WTC11 (cell line): ENCODE measurements at places on chromosomes 5 and 9. TPM values are rescaled to one million over a fixed set of nuclear protein-coding genes. Genes with fewer than 3 reads are reported as not detected.

GNA14 gene
- 20.4 to 26.7 TPM (median 21.0 TPM) in 3 replicates for total RNA-seq

HK3 gene
- total RNA-seq = 0.17 to 0.18 TPM in 2 of 3 replicates, not detected in the other

LECT2 gene
- not detected in 3 replicates for total RNA-seq

KCNT1 gene
- 0.13 to 0.16 TPM (median 0.14 TPM) in 3 replicates for total RNA-seq

INSL4 gene
- not detected in 3 replicates for total RNA-seq

PCDHGB1 gene
- 4.9 to 5.6 TPM (median 5.5 TPM) in 3 replicates for total RNA-seq

DMGDH gene
- 0.21 to 0.37 TPM (median 0.35 TPM) in 3 replicates for total RNA-seq

NAA35 gene
- 30.9 to 34.7 TPM (median 31.0 TPM) in 3 replicates for total RNA-seq

TYRP1 gene
- 0.14 to 0.39 TPM (median 0.31 TPM) in 3 replicates for total RNA-seq

VAV2 gene
- total RNA-seq = 31.1 to 39.7 TPM (median 34.9 TPM) in 3 replicates

GTF2H2C gene
- total RNA-seq = 47.2 to 54.2 TPM (median 51.3 TPM) in 3 replicates

RGS7BP gene
- total RNA-seq = 1.7 to 5.1 TPM (median 3.4 TPM) in 3 replicates

SCGB3A1 gene
- total RNA-seq = 0.39 TPM in 1 of 3 replicates, not detected in the others

GRCh38 chr9:37430841-37431597 is 8.5 kb downstream of the GRHPR start:
- no peak overlapping the region for H3K4me3 ChIP-seq
- peak; percentile 30 for DNase-seq
- H3K4me1 ChIP-seq = peaks cover 27% of the 10 kb centered on the region

- peaks cover 27% of the 10 kb centered on the region for H3K27me3 ChIP-seq
- peaks cover 25% of the 10 kb centered on the region for H3K4me1 ChIP-seq
- no peaks in the 10 kb centered on the region for H3K36me3 ChIP-seq
- H3K27ac ChIP-seq = no peak overlapping the region
- DNase-seq = no peak
- H3K4me3 ChIP-seq = no peak overlapping the region
Observed at GRCh38 chr9:2050236-2050635, 35.1 kb downstream of the SMARCA2 start.

GRCh38 chr9:111030492-111030891 is 7.8 kb downstream of the LPAR1 start:
- H3K4me1 ChIP-seq = peaks cover 38% of the 10 kb centered on the region
- no peak overlapping the region for H3K4me3 ChIP-seq
- no peak for DNase-seq
- no peaks in the 10 kb centered on the region for H3K36me3 ChIP-seq
- no peak overlapping the region for H3K27ac ChIP-seq

- H3K36me3 ChIP-seq = no peaks in the 10 kb centered on the region
- no peak for DNase-seq
- H3K4me1 ChIP-seq = peaks cover 20% of the 10 kb centered on the region
Observed at GRCh38 chr5:129001841-129002526, 36.7 kb downstream of the SLC27A6 start.

DNA sequence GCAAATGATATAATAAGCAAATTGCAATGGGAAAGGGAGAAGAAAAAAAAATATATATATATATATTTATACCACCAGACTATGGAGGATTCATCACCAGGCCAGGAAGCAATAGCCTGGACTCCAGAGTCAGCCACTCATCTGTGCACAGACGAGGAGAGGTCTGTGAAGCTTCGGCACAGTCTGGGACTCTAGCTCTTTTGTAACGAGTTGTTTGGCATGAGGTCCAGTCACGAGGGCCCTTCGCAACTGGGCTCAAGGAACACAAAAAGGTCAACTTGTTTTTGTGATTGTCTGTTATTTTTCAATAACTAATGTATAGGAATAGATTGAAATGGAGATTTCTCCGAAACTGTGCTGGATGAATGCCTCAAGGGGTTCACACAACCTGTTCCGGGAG is 14.7 kb upstream of the FGF1 start:
- H3K4me3 ChIP-seq = no peak overlapping the region
- H3K27ac ChIP-seq = 0 out of 2 replicates have a peak overlapping the region, but pooled peaks have one; percentile 9
- DNase-seq = no peak
- no peaks in the 10 kb centered on the region; the same call in 1 of the 2 replicates for H3K27me3 ChIP-seq

DNA sequence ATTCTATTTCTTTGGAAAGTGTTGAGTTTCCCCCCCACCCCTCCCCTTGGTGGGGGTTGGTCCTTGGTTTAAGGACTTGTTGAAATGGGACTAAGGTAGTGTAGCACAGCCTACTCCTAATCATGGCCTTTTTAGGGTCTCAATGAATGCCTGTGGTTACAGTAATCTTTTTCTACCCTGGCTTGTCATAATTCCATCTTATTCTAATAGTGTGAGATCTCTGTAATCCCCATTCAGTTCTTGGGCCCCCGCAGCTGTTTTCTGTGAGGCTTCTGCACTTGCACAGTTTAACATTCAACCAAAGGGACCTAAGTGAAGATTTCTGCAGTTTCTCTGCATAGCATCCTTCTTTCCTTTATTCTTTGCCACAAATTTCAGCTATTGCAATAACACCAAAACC is 30.7 kb downstream of the TNFSF15 start:
- no peaks in the 10 kb centered on the region for H3K36me3 ChIP-seq
- H3K27ac ChIP-seq = no peak overlapping the region
- H3K27me3 ChIP-seq = peaks cover 25% of the 10 kb centered on the region

DNA sequence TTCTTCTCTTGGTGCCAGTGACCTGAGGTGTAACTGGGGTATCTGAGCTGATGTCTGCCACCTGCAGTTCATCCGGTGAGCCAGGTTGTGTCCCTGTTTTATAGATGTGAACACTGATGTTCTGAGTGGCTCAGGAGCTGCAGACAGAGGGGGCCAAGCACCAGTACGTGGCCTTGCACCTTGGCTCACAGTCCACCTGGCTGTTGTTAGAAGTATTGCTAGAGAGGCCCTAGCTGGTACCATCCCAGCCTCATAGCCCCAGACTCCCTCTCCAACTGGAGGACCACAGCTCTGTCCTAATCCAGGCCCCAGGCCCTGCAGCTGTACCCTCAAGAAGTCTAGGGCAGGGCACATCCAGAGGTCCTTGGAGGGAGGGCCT is 16.2 kb downstream of the PHF2 start:
- peak overlapping the region; percentile 74; the same call in 1 of the 2 replicates for H3K27ac ChIP-seq
- H3K4me1 ChIP-seq = peaks cover 39% of the 10 kb centered on the region
- no peak overlapping the region for H3K4me3 ChIP-seq
- peak; percentile 59 for DNase-seq

DNA sequence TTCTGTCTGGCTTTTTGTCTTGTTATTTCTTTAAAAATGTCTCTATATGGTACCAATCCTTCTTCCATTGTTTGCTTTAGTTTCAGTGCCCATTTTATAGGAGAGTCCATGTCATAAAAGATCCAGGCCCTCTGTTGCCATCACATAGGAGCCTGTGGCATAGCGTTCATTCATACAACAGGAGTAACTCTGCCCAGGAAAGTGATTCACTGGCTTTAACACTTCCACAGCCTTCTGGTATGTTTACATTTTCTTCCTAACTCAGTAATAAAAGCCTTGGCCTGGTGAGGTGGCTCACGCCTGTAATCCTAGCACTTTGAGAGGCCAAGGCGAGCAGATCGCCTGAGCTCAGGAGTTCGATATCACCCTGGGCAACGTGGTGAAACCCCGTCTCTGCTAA is 519.3 kb upstream of the PTGER4 start:
- no peaks in the 10 kb centered on the region for H3K36me3 ChIP-seq
- H3K27ac ChIP-seq = no peak overlapping the region
- no peak for DNase-seq
- H3K4me3 ChIP-seq = no peak overlapping the region

GRCh38 chr9:79026316-79026715 is 545.4 kb upstream of the TLE4 start:
- H3K27ac ChIP-seq = peak overlapping the region; percentile 33
- no peaks in the 10 kb centered on the region for H3K36me3 ChIP-seq
- DNase-seq = no peak
- H3K27me3 ChIP-seq = no peaks in the 10 kb centered on the region
- H3K4me3 ChIP-seq = no peak overlapping the region

DNA sequence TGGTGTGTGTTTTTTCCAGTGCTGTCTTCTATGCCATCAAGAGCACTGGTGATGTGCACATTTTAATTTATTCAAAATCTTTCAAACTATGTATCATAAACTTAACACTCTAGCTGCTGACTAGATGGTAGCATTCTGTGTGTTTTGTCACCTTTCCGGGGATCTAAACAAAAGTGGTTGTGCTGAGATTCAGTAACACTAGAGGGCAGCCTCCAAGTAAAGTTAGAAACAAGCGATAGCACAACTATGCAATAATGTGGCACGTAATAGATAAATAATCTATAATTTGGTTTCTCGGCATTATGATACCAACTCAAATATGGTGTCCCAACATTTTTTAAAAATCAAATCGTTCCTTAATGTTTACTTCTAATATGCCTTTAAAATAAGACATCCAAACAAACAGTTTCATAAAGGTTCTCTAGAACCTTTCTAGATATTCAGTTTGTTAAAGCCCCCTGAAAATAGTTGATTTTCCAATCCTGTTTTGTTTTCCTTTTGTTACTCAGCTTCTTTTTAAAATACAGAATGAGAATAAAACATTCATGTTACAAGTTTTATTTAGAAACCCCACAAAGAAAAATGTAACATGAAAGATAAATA is 16.9 kb downstream of the SEMA6A start:
- peak overlapping the region; percentile 7; the same call in 1 of the 2 replicates for H3K4me3 ChIP-seq
- no peaks in the 10 kb centered on the region; the same call in 1 of the 2 replicates for H3K36me3 ChIP-seq
- no peaks in the 10 kb centered on the region for H3K27me3 ChIP-seq
- no peak for DNase-seq
- H3K27ac ChIP-seq = peak overlapping the region; percentile 55; the same call in 1 of the 2 replicates

- H3K27ac ChIP-seq = no peak overlapping the region
- DNase-seq = no peak
- peaks cover 10% of the 10 kb centered on the region for H3K4me1 ChIP-seq
Observed at GRCh38 chr9:36128349-36128748, 8.2 kb upstream of the GLIPR2 start.

- no peaks in the 10 kb centered on the region for H3K36me3 ChIP-seq
- H3K4me3 ChIP-seq = no peak overlapping the region
- H3K27me3 ChIP-seq = peaks cover 79% of the 10 kb centered on the region
- H3K4me1 ChIP-seq = peaks cover 12% of the 10 kb centered on the region
- H3K27ac ChIP-seq = no peak overlapping the region
- no peak for DNase-seq
Observed at GRCh38 chr9:847505-847904, 6.0 kb downstream of the DMRT1 start.

GRCh38 chr5:170132269-170132975 is 26.7 kb downstream of the FOXI1 start:
- no peak overlapping the region for H3K4me3 ChIP-seq
- H3K36me3 ChIP-seq = no peaks in the 10 kb centered on the region
- no peak overlapping the region for H3K27ac ChIP-seq
- H3K27me3 ChIP-seq = no peaks in the 10 kb centered on the region
- H3K4me1 ChIP-seq = no peaks in the 10 kb centered on the region

DNA sequence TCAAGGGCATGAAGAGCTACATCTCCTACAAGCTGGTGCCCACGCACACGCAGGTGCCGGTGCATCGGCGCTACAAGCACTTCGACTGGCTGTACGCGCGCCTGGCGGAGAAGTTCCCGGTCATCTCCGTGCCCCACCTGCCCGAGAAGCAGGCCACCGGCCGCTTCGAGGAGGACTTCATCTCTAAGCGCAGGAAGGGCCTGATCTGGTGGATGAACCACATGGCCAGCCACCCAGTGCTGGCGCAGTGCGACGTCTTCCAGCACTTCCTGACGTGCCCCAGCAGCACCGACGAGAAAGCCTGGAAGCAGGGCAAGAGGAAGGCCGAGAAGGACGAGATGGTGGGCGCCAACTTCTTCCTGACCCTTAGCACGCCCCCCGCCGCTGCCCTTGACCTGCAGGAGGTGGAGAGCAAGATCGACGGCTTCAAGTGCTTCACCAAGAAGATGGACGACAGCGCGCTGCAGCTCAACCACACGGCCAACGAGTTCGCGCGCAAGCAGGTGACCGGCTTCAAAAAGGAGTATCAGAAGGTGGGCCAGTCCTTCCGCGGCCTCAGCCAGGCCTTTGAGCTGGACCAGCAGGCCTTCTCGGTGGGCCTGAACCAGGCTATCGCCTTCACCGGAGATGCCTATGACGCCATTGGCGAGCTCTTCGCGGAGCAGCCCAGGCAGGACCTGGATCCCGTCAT is 1.4 kb downstream of the SNX18 start:
- no peak overlapping the region for H3K27ac ChIP-seq
- H3K4me1 ChIP-seq = peaks cover 49% of the 10 kb centered on the region
- H3K4me3 ChIP-seq = peak overlapping the region; percentile 59
- H3K36me3 ChIP-seq = peaks cover 9% of the 10 kb centered on the region; the same call in 1 of the 2 replicates
- peaks cover 14% of the 10 kb centered on the region for H3K27me3 ChIP-seq

DNA sequence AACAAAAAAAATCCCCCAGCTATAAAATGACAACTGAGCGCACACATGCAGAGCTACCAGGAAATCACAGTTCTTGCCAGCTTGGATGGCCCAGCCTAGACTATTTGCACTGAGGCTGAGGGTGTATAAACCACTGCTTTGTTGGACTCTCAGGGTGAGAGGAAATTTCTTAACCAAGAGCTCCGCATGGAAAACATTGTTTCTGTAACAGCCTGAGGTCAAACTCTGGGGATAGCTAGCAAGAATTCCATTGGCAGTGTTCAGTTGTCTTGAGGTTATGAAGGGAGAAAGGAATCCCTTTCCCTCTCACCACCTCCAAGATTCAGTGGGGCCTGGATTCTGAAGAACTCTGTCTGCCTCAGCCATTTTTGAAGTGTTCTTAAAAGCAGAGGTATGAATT is 360.0 kb downstream of the OSTF1 start:
- H3K4me3 ChIP-seq = no peak overlapping the region
- no peak for DNase-seq
- peaks cover 16% of the 10 kb centered on the region for H3K36me3 ChIP-seq
- no peak overlapping the region for H3K27ac ChIP-seq

DNA sequence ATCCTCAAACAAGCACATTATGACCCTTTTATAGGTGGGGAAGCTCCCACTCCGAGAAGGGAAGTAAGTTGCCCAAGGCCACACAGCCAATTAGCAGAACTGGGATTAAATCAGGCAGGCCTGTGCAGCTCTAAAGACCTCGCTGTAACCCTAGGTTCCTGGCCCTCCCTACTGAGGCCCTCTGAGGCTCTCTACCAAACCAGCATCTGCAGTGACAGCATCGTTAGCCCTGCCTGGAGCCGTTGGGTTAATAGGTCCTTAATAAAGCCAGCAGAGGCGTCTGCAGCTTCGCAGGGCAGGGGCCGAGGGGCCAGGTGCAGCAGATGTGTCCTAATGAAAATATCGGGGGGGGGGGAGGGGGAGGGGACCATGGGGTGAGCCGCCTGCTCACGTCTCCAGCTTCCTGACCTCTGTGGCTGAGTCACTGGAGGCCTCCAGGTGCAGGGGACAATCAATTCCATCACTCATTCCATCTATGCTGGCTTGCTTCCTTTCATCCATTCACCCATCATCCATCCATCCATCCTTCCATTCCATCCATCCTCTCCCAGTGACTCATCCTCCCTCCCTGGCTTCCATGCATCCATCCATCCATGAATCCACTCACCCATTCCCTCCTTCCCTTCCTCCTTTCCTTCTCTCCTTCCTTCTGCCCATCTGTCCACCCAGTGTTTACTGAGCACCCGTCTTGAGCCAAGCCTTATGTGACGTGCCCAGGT is 203.9 kb downstream of the C9orf50 start:
- no peak overlapping the region for H3K4me3 ChIP-seq
- peaks cover 19% of the 10 kb centered on the region for H3K4me1 ChIP-seq
- H3K27ac ChIP-seq = no peak overlapping the region
- H3K36me3 ChIP-seq = no peaks in the 10 kb centered on the region
- H3K27me3 ChIP-seq = no peaks in the 10 kb centered on the region; the same call in 1 of the 2 replicates

- peaks cover 13% of the 10 kb centered on the region for H3K4me1 ChIP-seq
- H3K27me3 ChIP-seq = no peaks in the 10 kb centered on the region
- H3K27ac ChIP-seq = no peak overlapping the region
- H3K4me3 ChIP-seq = no peak overlapping the region
- DNase-seq = no peak
Observed at GRCh38 chr5:147935032-147935431, 28.7 kb upstream of the C5orf46 start.

- DNase-seq = no peak
- no peak overlapping the region for H3K27ac ChIP-seq
- peaks cover 13% of the 10 kb centered on the region for H3K4me1 ChIP-seq
- no peak overlapping the region for H3K4me3 ChIP-seq
- no peaks in the 10 kb centered on the region for H3K27me3 ChIP-seq
Observed at GRCh38 chr5:69285448-69286116, 47.0 kb downstream of the CCDC125 start.
